Left lung (tissue), 14 donors: ENCODE measurements at places on chromosomes 1 and 21. TPM values are rescaled to one million over a fixed set of nuclear protein-coding genes. Genes with fewer than 3 reads are reported as not detected.
A peak's percentile ranks its signal among the peaks of the same experiment; 100 is the strongest.

Gene MYCL
- 2.7 TPM for total RNA-seq

Gene OR2AK2
- not detected for total RNA-seq

Gene FCRL3
- 0.84 TPM for total RNA-seq

Gene F13B
- total RNA-seq, result not detected

GRCh38 chr1:94254073-94254810 lies 16.9 kb upstream of the ARHGAP29 start:
- DNase-seq, result no peak
- no peaks in the 10 kb centered on the region for H3K4me1 ChIP-seq
- H3K4me3 ChIP-seq, result no peak overlapping the region
- H3K27me3 ChIP-seq, result peaks cover 10% of the 10 kb centered on the region
- peak overlapping the region; percentile 43 for H3K27ac ChIP-seq

GRCh38 chr1:73761559-73761958 lies 436.4 kb downstream of the LRRIQ3 start:
- no peak for DNase-seq
- H3K4me1 ChIP-seq, result no peaks in the 10 kb centered on the region
- no peak overlapping the region for H3K4me3 ChIP-seq
- H3K36me3 ChIP-seq, result no peaks in the 10 kb centered on the region

GRCh38 chr1:192737306-192737705 lies 71.5 kb upstream of the RGS2 start:
- no peaks in the 10 kb centered on the region for H3K36me3 ChIP-seq
- no peak overlapping the region for H3K27ac ChIP-seq
- no peak for DNase-seq
- H3K4me1 ChIP-seq, result no peaks in the 10 kb centered on the region
- no peak overlapping the region for H3K4me3 ChIP-seq

- no peak for DNase-seq
- H3K27me3 ChIP-seq, result no peaks in the 10 kb centered on the region
- H3K4me1 ChIP-seq, result no peaks in the 10 kb centered on the region
- H3K4me3 ChIP-seq, result no peak overlapping the region
Measured at GRCh38 chr1:22476566-22476965, 24.9 kb downstream of the ZBTB40 start.

GRCh38 chr1:19723874-19724273 lies 59.2 kb downstream of the HTR6 start:
- no peak overlapping the region for H3K27ac ChIP-seq
- H3K4me3 ChIP-seq, result no peak overlapping the region
- H3K36me3 ChIP-seq, result no peaks in the 10 kb centered on the region
- no peak for DNase-seq
- no peaks in the 10 kb centered on the region for H3K27me3 ChIP-seq

- peak overlapping the region; percentile 1 for H3K27ac ChIP-seq
- H3K4me3 ChIP-seq, result no peak overlapping the region
- peaks cover 21% of the 10 kb centered on the region for H3K36me3 ChIP-seq
- DNase-seq, result no peak
- H3K27me3 ChIP-seq, result no peaks in the 10 kb centered on the region
Measured at GRCh38 chr1:200405264-200405663, 4.6 kb downstream of the ZNF281 start.

DNA sequence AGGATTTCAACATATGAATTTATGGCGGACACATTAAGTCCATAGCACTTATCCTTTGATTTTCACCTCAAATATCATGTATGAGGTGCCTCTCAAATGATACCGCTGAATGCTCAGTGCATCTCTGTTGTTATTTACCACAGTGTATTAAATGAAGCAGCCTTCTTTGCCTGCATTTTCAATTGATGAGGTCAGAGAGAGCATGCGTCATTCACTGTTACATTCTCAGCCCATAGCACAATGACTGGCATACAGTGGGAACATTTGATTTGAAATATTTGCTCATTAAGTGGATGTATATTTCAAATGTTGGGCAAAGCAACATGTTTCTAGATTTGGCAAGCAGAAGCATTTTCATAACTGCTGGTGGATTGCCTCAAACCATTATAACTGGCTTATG lies 45.7 kb downstream of the LRRC7 start:
- H3K27me3 ChIP-seq, result no peaks in the 10 kb centered on the region
- DNase-seq, result no peak
- H3K36me3 ChIP-seq, result no peaks in the 10 kb centered on the region

DNA sequence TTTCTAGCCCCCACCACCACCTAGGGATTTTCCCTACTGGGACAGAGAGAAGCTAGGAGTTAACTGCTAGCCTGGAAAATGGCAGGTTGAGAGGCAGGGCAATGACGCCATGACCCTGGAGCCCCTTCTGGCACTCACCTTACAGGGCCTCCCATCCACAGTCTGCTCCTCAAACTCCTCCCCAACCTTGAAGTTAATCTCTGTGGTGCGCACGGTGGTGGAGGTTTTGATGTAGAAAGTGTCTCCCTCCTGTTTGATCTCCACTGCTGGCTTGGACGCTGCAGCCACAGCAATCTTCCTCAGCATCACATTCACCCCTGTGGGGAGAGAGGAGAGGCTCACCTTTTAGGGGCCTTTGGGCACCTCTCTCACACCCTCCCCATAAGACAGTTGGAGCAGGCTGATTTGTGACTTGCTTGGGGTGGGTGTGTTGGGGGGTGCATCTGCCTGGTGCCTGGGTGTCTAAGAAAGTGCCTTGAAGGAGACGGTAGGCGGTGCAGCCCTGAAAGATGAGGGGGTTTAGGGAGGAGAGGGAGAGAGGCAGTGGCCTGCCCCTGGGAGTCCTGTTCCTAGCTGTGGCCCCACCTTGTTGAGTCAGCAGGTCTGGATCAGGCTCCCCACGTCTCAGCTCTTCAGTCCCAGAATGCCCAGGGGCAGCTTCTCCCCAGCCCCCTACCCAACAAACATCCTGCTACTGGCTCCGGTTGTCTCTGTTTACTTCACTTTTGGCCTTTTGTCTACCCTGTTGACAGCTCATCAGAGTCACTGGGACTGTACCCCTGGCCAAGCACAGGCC lies 4.4 kb downstream of the CRABP2 start:
- no peaks in the 10 kb centered on the region for H3K36me3 ChIP-seq
- H3K4me3 ChIP-seq, result no peak overlapping the region
- no peak for DNase-seq
- peaks cover 16% of the 10 kb centered on the region for H3K4me1 ChIP-seq

DNA sequence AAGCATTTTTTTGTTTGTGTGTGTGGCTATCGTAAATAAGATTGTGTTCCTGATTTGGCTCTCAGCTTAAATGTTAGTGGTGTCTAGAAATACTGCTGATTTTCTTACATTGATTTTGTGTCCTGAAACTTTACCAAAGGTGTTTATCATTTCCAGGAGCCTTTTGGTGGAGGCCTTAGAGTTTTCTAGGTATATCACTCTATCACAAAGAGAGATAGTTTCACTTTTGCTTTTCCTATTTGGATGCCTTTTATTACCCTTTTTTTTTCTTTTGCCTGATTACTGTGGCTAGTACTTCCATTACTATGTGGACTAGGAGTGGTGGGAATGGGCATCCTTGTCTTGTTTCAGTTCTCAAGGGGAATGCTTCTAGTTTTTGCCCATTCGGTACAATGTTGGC lies 109.6 kb downstream of the S1PR1 start:
- no peak overlapping the region for H3K27ac ChIP-seq
- DNase-seq, result no peak
- H3K4me3 ChIP-seq, result no peak overlapping the region
- no peaks in the 10 kb centered on the region for H3K4me1 ChIP-seq

GRCh38 chr1:30756545-30757351 lies 826 bp downstream of the LAPTM5 start:
- no peaks in the 10 kb centered on the region for H3K36me3 ChIP-seq
- DNase-seq, result no peak
- peak overlapping the region; percentile 88 for H3K27ac ChIP-seq
- H3K4me3 ChIP-seq, result peak overlapping the region; percentile 21
- peaks cover 76% of the 10 kb centered on the region for H3K4me1 ChIP-seq
